Activated CD4-positive, alpha-beta memory T cell treated with anti-CD3 and anti-CD28 coated beads for 36 hours (primary cell): ENCODE measurements at places on chromosomes 4 and X. TPM values are rescaled to one million over a fixed set of nuclear protein-coding genes. Genes with fewer than 3 reads are reported as not detected.

DNA sequence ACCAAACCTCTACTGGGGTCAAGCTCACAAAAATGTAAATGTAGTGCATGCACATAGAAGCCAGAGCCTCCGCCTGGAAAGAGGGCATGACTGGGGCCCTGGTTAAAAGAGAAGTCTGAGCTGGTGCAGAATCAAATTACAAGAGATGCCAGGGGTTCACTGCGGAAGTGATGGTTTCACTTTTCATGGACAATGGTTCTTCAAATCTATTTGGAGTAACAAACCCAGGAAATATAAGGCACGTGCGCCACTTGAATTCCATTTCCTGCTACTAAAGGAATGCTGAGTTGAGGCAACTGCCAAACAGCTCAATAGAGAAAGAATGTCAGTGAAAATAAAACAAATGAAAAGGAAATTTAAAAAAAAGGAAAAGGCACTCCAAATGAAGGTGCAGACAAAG lies 79.8 kb downstream of the FUNDC1 start:
- no peak for DNase-seq
- H3K4me3 ChIP-seq = no peak overlapping the region
- H3K27ac ChIP-seq = no peak overlapping the region
- H3K36me3 ChIP-seq = no peaks in the 10 kb centered on the region
- H3K27me3 ChIP-seq = no peaks in the 10 kb centered on the region
- H3K4me1 ChIP-seq = no peaks in the 10 kb centered on the region

DNA sequence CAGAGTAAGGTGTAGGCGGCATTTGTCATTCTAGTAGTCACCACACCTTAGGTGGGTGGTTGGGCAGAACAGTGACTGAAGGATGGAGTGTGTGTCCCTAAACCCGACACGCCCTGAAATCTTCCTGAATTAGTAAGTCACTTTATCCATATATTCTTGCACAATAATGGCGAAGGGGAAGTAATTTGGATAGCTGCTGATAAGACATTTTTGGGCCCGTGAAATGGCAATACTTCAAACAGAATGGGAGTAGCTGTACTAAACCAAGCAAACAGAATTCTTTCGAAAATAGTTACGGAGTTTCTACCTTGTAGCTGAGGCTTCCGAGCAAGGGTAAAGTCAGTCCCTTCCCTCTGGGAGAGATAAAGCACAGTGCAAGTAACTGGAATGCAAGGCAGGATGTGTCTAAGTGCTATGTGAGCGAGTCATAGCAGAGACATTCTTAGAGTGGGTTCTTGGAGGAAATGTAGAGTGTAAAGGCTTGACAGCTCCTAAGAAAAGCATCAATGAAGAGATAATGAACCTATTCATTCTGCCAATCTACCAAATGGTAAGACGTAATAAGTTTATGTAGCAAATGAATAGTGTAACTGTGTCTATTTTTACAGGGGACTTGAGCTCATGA lies 72.8 kb downstream of the CLCN5 start:
- no peaks in the 10 kb centered on the region for H3K27me3 ChIP-seq
- DNase-seq = no peak
- H3K27ac ChIP-seq = no peak overlapping the region
- no peaks in the 10 kb centered on the region for H3K36me3 ChIP-seq

GRCh38 chrX:148229801-148230303 lies 248.7 kb downstream of the FMR1NB start:
- no peaks in the 10 kb centered on the region for H3K27me3 ChIP-seq
- no peaks in the 10 kb centered on the region for H3K36me3 ChIP-seq
- no peak overlapping the region for H3K27ac ChIP-seq
- no peak for DNase-seq
- no peak overlapping the region for H3K4me3 ChIP-seq

DNA sequence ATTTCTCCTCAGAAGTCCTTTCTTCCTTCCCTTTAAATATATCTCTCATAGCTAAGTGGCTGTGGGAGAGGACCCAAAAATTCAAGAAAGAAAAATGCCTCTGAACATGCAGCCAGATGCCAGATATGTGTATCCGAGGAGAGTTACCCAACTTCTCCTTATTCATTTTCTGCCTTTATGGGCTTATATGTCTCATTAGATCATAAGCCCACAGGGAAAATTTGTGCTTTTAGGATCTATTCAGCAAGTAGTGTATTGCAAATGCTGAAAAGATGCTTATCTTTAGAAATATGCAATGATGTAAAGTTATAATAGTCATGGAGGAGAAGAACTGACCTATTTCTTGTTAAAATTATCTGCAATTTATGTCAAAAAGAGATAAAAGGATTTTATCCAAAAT lies 371.8 kb upstream of the NOCT start:
- no peak overlapping the region for H3K4me3 ChIP-seq
- no peaks in the 10 kb centered on the region for H3K36me3 ChIP-seq
- H3K27me3 ChIP-seq = no peaks in the 10 kb centered on the region
- no peak overlapping the region for H3K27ac ChIP-seq
- no peak for DNase-seq
- H3K4me1 ChIP-seq = no peaks in the 10 kb centered on the region

DNA sequence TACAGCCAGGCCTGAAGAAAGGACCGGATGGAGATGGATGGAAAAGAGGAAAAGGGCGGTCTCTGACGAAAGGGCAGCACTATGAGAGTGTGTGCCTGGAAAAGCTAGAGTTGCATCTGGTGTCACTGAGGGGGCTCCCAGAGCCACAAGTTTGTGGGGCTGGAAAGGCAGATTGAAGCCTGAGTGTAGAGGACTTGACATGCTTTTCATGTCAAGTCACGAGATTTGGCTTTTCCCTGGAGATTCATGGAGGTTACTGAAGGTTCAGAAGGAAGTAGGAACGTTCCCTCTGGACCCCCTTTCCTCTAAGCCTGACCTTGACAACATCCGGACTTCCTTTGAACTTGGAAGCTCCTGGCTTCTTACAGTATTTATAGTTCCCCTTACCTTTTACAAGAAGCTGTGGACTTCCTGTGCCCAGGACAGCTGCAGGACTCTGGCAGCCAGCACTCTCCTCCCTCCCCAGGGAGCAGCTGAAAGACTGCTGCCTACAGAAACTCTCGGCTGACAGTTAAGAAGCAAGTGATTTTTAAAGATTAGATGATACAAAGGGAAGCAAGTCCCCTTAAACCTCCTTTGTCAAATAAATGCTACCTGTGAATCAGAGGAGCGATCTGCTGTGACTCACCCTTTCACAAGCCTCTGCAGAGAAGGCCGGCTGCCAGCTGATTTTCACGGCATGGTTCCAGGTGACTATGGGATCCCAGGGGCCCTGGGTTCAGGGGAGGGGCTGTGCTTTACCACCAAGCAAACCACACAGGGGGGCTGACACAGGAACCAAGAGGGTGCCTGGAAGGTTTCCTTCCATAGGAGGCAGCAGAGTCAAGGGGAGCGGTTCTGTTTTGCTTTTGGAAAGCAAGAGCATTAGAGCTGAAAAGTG lies 72.9 kb upstream of the STIM2 start:
- H3K36me3 ChIP-seq = peaks cover 6% of the 10 kb centered on the region
- no peak overlapping the region for H3K27ac ChIP-seq
- no peaks in the 10 kb centered on the region for H3K27me3 ChIP-seq
- H3K4me3 ChIP-seq = no peak overlapping the region

DNA sequence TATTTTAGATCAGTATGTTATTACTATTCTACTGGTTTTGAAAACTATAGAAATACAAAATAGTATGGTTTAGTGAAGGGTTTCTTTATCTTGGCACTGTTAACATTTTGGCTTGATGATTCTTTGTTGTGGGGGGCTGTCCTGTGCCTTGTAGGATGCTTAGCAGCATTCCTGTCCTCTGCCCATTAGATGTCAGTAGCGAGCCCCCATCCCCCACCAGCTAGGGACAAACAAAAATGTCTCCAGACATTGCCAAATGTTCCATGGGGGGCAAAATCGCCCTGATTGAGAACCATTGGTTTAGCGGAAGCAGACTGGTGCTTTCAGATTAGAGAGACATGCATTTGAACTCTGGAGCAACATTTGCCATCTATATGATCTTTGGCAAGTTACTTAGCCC lies 23.3 kb downstream of the SPARCL1 start:
- no peaks in the 10 kb centered on the region for H3K36me3 ChIP-seq
- H3K27ac ChIP-seq = no peak overlapping the region
- DNase-seq = no peak
- no peak overlapping the region for H3K4me3 ChIP-seq
- no peaks in the 10 kb centered on the region for H3K27me3 ChIP-seq

DNA sequence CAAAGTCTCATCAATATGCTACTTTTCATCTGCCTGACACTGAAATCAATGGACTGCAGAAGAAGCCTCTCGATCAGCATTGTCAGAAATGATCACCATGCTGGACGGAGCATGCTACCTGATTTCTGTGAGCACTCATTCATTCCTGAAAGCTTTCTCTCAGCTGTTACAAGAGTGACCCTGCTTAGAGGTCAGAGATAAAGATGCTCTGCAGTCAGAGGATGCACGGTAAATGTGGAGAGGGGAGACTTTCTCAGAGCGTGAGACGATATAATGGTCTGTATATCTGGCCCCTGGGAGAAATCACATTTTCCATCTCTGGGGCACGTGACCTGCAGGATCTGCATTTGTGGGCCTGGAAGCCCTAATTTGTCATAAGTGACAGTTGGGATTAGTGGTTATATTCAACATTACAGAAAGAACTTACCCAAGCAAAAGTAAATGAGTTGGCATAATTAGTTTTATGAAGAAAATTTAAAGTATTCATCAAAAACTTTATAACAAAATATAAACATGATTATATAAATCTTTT lies 125.6 kb upstream of the TTC29 start:
- no peak overlapping the region for H3K27ac ChIP-seq
- DNase-seq = no peak
- no peak overlapping the region for H3K4me3 ChIP-seq
- no peaks in the 10 kb centered on the region for H3K36me3 ChIP-seq

GRCh38 chr4:150079081-150079581 lies 886 bp downstream of the DCLK2 start:
- peaks cover 42% of the 10 kb centered on the region for H3K27me3 ChIP-seq
- H3K27ac ChIP-seq = no peak overlapping the region
- H3K4me3 ChIP-seq = peak overlapping the region; percentile 52
- H3K36me3 ChIP-seq = no peaks in the 10 kb centered on the region
- peaks cover 5% of the 10 kb centered on the region for H3K4me1 ChIP-seq

- H3K4me1 ChIP-seq = no peaks in the 10 kb centered on the region
- no peaks in the 10 kb centered on the region for H3K36me3 ChIP-seq
- H3K27ac ChIP-seq = no peak overlapping the region
- no peak for DNase-seq
Measured at GRCh38 chr4:155426953-155427352, 50.2 kb upstream of the MAP9 start.

DNA sequence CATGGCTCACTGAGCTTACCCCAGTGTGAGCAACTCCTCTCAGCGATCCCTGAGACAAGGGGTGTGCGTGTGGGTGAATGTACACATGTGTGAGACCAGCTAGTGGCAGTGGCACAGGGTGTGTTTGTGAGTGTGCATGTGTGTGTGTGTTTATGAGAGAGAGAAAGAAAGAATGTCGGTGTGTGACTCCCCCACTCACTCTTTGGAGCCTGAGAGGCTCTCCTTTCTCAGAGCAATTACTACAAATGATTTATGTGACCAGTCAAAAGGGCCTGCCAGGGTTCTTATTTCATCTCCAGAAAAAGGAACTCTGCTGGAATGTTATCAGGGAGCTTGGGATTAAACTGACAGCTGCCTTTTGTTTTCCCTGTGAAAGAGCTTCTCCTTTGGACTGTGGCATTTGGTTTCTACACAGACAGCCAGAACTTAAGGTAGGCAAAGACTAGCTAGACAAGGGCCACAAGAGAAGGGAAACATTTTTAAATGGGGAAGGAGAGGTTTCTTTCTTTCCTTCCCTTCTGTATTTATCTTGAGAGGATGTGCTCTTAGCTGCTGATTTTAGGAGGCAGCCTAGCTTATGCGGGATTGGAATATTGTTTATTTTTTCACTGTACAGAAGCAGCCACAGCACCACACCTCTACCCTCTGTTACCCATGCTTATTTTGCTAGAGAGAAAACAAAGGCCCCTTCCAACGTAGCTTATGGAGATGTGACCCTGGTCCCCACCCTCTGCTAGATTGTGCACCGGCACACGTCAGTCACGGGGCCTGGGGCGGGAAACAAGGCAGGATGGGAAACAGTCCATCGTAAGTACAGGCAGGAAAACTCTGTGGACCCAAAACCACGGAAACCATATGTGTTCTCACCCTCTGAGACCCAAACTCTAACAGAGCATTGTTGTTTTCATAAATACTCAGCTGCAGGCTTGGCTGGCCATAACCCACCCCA lies 143.5 kb downstream of the MGST2 start:
- H3K27ac ChIP-seq = no peak overlapping the region
- no peaks in the 10 kb centered on the region for H3K36me3 ChIP-seq
- H3K4me3 ChIP-seq = no peak overlapping the region
- H3K27me3 ChIP-seq = peaks cover 5% of the 10 kb centered on the region
- no peaks in the 10 kb centered on the region for H3K4me1 ChIP-seq
- DNase-seq = no peak

GRCh38 chr4:145541346-145541745 lies 59.7 kb downstream of the SMAD1 start:
- H3K27ac ChIP-seq = no peak overlapping the region
- H3K36me3 ChIP-seq = no peaks in the 10 kb centered on the region
- no peak overlapping the region for H3K4me3 ChIP-seq
- no peak for DNase-seq
- no peaks in the 10 kb centered on the region for H3K4me1 ChIP-seq

IL1RAPL1 gene
- total RNA-seq = not detected

PPP3CA gene
- total RNA-seq = 14.3 TPM

TCEAL3 gene
- total RNA-seq = 4.8 TPM
